ENCODE measurements at places on chromosomes 11 and 22. TPM values are rescaled to one million over a fixed set of nuclear protein-coding genes. Genes with fewer than 3 reads are reported as not detected.

The MAP6 gene
- not detected for total RNA-seq

The KRTAP5-5 gene
- total RNA-seq = not detected

The GLYATL2 gene
- not detected for total RNA-seq

- no peak for DNase-seq
Measured at GRCh38 chr11:67389477-67389876, 2.3 kb upstream of the RAD9A start.

- no peak for DNase-seq
Measured at GRCh38 chr11:2379466-2380174, 2.5 kb downstream of the CD81 start.

- DNase-seq = no peak
Measured at GRCh38 chr22:43320943-43321900, 21.9 kb downstream of the SCUBE1 start.

GRCh38 chr22:43326331-43327156 lies 16.6 kb downstream of the SCUBE1 start:
- no peak for DNase-seq

- no peak for DNase-seq
Measured at GRCh38 chr11:1718326-1718725, 21.3 kb downstream of the KRTAP5-6 start.

- DNase-seq = no peak
Measured at GRCh38 chr22:29692327-29692640, 27.5 kb upstream of the CABP7 start.

DNA sequence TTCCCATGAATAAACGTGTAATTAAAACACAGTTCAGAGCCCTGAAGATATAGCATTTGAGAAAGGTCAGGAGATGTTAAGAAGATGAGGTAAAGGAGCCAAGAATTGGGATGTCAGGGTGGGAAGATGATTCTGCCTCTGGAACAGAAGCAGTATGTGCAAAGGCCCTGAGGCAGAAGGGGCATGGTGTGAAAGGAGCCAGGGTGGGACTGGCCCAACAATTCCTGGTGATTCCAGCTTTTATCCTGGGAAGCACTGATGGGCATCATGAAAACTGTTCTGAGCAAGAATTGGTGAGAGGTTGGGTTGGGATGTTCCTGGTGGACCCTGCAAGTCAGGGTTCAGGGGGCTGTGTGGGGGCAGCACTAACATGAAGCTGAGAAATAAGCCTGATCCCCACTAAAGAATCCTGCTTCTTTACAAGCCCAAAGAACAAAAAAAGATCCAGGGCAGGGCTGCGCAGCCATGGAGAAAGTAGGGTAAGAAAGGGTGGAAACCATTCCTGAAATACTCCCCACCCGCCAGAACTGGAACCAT lies 2.5 kb upstream of the FXYD6 start:
- no peak for DNase-seq

- no peak for DNase-seq
Measured at GRCh38 chr22:37208401-37209139, 3.7 kb downstream of the SSTR3 start.

GRCh38 chr11:41983475-41983874 lies 524.0 kb upstream of the LRRC4C start:
- DNase-seq = peak; percentile 15

DNA sequence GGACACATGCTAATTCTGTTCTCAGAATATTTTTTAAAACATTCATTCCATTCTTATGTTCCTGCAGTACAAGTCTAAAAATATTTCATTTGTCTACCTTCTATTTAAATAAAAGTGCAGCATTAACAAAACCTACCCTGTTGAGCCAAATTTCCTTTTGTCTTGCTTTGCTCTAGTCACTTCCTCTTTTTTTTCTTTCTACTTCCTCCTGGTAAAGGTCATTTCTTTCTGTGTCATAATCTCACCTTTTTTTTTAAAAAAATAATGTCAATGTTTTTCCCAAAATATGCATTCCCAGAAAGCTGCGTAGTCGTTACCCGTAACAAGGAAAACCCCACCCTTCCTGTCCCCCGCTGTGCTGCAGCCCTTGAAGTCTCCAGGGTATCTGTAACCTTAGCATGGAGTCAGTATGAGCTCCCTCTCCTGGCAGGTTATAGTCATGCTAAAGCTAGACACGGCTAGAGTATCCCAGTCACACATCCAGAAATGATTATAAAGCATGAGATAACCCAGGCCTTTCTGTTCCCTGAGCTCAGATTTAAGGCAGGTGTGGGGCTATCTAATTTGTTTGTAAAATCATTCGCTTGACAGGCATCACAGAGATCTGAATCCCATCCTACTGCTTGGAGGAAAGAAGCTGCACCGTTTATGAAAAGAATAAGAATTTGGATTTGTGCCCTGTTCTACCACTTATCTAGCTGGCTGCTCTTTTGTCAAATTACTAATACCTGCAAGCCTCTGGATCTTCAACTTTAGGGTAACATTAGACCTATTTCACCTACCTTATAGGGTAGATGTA lies 51.1 kb upstream of the EED start:
- DNase-seq = peak; percentile 78

DNA sequence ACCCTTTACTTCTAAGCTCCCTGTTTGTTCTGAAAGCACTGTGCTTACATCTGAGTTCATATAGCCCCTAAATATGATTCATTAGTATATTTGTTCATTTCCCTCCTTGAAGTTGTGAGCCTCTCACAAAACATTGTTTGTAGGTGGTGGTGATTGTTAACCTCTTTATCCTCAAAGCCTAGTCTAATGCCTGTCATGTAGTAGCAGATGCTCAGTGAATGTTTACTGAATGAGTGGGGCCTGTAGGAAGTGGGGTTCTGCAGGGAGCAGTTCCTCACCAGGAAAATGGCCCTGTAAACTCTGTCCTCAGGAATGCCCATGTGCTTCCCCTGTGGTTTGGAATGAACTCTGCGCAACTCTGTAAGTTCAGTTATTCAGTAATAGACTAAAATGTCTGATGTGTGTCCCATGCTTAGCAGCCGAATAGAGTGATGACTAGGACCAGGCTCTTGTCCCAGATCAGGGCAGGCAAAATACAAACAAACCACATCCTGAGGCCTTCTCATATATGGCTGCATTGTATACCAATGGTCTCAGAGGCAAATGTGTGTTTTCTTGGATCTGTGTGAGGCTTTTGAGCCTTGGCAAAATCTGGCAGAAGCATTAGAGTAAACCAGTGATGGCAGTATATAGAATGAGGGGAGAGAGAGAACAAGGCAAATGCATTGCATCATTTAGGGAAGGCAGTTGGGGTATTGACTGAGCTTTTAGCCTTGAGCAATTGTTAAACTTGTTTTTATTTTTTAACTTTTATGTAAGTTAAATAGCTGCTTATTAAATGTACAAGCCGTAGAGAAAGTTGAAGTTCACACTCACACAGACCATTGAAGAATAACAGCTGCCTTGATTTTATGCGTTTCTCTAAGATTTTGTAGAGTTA lies 91.4 kb upstream of the BIRC3 start:
- DNase-seq = peak; percentile 89

GRCh38 chr11:113468726-113469345 lies 6.4 kb downstream of the DRD2 start:
- DNase-seq = no peak

GRCh38 chr22:46735747-46736608 lies 2.1 kb downstream of the CERK start:
- no peak for DNase-seq

- no peak for DNase-seq
Measured at GRCh38 chr11:57982776-57983175, 40.9 kb upstream of the OR9Q1 start.
